Ammon's horn (tissue), 1 donor: ENCODE measurements at places on chromosomes 7 and 10.

GRCh38 chr10:26621889-26622711 is 75.4 kb upstream of the PDSS1 start:
- no peak for DNase-seq

- no peak for DNase-seq
These were observed 227.3 kb downstream of the TWIST1 start for GRCh38 chr7:18890134-18890533.

DNA sequence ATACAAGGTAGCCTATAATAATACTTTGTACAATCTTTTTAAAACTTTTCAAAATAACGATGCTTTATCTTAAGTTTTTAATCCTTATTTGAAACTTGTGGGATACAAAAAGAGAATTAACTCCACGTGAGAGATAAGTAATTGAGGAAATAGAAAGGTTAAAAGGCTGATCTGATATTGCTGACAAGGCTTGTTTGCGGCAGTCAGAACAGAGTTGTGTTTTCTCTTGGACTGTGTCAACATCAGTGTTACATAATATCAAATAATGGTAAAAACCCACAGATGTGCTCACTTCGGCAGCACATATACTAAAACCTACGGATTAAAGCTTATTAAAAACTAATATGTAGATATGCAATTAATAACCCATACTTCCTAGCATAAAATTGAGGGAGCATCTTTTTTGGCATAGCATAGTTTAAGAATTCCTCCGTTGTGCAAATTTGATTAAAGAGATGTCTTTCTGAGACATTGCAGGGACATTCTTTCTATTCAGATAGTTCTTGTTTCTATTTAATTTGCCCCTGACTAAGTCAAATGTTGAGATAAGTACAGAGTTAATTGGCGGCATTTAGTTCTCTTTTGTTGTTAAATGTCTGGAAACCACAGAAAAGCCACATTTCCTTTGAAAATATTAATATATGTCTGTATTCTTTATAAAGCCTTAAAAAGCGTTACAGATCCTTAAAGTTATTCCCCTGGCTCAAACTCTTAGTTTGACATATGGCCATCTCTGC is 63.3 kb downstream of the FAM185A start:
- DNase-seq, result no peak

DNA sequence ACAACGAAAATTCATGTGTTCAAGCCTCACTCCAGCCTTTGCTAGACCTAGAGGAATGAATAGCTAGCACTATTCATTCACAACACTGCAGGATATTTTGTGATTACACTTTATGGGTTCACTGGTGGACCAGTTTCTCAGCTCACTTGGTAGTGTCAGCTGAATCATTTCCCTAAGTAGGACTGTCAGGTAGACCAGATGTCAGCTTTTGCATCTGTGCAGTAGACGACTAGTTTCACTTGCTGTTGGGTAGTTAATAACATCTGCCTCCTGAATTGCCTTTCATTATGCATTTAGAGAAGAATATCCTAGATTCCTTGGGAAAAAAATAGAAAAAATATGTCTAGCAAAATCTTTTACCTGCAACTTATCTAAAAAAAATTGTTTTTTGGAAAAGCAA is 296.4 kb downstream of the ADARB2 start:
- no peak for DNase-seq

- peak; percentile 21 for DNase-seq
These were observed 502.6 kb downstream of the NRG3 start for GRCh38 chr10:82377608-82378007.

- peak; percentile 29 for DNase-seq
These were observed 23.1 kb downstream of the MDFIC start for GRCh38 chr7:114944745-114945625.
